Ammon's horn (tissue), 1 donor: ENCODE measurements at places on chromosomes 3 and 15.

DNA sequence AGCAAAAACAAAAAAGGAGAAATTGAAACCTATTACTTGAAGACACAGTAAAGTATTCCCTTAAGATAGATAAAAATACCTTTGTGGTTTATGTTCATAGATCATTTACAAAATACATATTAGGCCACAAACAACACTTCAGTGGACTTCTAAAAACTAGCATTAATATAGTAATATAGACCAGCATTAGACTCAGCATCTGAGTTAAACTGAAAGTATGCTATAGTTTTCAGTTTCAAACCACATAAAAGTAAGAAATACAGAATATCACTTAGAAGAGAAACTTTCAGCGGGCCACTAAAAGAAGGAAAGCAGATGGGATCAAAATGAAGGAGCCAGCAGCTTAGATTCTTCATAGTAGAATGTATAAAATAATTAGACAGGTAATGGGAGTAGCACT is 86.6 kb downstream of the MSL2 start:
- DNase-seq, result no peak

DNA sequence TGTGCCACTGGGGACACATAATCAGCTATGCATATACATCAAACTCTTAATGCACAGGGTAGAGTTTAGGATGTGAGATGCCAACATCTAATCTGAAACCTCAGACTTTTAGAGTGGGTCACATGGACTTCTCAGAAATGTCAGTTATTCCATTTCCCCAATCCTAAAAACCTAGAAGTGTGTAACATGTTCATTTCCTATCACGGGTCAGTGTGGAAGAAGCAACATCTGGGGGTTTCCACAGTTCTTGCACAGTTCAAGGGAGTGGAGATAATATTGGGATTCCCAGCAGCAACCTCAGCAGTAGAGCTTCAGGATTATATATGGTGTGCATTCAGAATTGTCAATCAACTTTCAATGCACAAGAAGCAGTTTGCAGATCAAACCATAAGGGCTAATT is 44.4 kb upstream of the SPRED1 start:
- no peak for DNase-seq

GRCh38 chr3:159059395-159059794 is 257.5 kb downstream of the MFSD1 start:
- DNase-seq, result no peak

DNA sequence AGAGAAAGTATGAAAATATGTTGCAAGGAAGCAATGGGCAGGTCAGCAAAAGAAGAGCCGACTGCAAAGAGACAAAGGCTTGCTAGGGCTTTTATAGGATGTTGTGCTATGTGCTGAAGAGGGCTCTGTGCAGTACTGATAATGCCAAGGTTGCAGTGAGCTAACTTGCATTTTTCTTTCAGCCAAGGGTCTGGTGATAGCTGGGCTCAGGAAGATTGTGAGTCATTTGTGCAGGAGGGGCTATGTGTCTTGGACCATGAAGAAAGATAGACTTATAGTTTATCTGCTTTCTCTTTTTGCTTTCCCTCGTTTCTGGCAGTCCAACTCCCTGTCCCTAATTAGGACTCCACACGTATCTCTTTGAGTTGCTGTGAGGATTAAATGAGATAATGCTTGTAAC is 64.5 kb upstream of the LRIG1 start:
- no peak for DNase-seq

- DNase-seq, result no peak
Observed at GRCh38 chr15:88535100-88535499, 11.4 kb downstream of the DET1 start.

GRCh38 chr3:186529201-186529999 is 14.8 kb downstream of the CRYGS start:
- peak; percentile 55 for DNase-seq

DNA sequence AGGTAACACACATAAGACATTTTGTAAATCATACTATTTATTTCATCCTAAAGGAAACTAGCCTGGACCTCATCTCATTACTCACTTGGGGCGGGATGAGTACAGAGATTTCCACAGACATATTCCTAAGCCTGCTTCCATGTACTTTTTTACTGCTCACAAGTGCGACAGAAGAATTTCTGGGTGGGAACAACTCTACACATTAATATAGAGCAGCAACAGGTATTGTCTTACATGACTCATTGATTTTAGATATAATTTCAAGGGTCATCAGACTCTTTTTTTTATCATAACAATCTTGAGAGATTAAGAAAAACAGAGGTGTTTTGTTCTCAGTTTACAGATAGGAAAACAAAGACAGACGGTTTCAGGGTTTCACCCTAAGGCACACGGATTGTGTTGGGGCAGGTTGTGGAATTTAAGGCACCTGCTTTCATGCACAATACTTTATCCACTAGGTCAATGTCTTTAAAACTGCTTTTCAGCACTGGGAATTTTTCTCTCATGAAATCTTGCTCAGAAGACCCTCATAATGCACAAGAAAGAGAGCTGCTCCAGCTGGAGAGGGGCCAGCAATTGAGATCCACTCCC is 186.7 kb upstream of the CDIN1 start:
- DNase-seq, result no peak

DNA sequence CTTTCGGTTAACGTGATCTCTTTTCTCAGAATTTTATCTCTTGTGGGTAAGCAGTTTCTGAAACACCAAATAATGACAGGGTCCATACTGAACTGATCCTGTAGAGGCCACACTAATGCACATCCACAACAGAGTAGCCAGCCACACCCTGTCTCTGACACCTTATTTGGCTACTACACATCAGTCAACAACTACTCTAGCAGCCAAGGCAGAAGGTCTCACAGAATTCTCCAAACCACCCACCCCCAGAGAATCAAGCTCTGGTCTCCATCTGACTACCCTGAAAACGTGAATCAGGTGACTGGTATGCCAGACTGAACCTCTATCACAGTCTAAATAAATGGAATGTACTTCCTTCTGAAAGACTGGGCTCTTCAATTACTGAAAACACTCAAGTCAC is 38.0 kb downstream of the EDC3 start:
- no peak for DNase-seq

- no peak for DNase-seq
Observed at GRCh38 chr3:71127052-71127831, 456.3 kb downstream of the FOXP1 start.

DNA sequence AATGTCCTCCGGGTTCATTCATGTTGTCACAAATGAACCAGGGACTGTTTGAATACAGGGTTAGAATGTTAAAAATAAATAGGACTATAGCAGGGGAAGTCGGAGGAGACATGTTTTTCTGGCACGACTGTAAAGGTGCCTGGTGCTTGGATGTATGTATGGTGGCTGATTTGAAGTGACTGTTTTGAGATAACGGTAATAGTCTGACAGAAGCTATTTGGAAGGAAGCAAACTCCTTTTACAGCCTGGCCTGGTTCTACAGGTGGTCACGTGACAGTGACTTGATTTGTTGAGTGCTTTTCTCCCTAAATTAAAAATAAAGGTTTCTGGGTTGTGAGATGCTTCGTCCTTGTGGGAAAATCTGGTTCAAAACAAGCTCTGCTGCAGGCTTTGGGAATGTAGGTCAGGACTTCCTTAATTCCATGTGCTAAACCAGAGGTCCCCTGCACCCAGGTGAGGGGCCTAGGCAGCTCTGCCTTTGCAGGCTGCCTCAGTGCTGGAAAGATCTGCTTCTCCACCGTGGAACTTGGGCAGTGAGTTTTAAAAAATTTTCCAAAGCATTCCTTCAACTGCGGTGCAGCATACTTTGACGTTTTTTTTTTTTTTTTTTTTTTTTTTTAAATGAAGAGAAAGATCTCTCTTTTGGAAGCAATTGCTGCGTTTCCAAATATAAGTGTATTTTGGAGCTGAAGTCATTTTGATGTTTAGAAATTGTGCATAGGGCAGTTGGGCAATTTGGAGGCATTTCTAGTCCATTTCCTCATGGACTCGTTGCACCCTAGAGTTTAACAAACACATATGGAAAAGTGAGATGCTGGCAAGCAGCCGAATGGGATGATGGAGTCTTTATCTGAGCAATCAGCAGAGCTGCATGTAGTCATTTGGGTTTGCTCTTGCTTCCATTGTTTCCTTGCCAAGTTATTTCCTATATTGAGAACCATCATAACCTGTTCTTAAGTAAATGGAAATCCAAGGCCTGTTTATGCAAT is 30.9 kb downstream of the ITPR1 start:
- DNase-seq, result no peak

- DNase-seq, result no peak
Observed at GRCh38 chr3:29100292-29100691, 180.6 kb upstream of the RBMS3 start.

DNA sequence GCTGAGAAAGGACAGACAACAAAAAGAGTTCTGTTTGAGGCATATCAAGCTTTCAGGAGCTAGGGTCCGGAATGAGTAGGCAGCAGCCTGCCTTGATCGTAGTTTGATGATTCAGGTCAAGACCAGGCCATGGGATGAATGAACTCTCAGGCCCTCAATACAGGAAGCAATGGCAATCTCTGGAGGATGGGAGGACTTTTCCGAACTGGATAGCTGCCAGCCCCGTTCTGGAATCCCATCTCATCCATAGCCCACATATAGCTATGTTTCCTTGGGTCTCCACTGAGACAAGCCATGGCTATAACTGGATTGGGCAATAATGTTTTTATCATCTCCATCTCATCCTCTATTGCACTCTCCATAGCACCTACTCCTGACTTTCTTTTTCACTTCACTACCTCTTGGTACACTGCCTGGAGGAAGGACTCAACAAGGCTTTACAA is 12.8 kb downstream of the AHSG start:
- DNase-seq, result no peak

DNA sequence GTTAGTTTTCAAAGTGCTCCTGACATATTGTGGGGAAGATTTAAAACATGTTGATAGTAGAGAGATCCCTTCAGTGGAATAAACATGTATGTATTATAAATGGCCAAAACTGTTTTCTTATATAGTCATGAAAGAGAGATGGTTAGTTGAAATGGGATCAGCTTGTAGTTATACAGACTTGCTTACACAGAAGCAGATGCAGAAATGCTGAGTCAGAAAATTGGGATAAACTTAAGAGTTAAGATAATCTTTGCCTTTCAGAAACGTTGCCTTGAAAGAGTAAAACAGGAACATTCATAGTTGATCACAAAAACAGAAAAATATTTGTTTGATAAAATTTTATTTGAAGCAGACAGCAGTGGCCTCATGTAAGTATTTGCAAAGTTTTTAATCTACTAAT is 433.2 kb upstream of the BCHE start:
- DNase-seq, result no peak

DNA sequence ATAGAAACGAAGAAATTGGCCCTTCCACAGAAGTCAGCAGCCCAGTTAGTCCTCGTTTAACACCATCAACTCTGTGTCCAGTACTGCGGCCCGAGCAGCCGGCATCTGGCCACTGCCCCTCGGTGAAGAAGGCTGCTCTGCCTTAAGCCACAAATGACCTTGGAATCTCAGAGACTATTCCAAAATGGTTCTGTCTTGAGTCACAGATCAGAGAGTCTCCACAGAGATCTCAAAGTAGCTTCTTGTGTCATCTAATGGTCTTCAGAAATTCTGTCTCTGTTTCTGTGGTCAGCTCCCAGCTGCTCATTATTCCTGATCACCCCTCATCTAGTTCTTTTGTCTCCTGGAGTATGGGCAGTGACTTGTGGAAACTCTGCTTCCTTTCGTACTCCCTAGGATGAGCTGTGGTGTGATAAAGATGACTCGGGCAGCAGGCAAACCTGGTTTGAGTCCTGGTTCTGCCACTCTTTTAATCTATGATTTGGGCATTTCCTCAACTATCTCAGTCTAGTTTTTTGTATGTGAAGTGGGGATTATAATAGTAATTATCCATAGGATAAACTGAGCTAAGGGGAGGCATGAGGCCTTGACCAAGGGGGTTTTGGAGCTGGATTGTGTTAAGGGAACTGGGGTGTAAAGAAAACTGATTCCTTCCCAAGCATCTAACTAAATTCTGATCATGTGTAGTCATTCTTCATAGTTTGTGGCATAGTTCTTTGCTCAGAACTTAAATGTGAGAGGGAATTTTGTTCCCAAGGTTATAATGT is 22.6 kb downstream of the CRTC3 start:
- DNase-seq, result no peak

GRCh38 chr15:45863881-45864580 is 229.2 kb downstream of the SQOR start:
- DNase-seq, result no peak

- DNase-seq, result no peak
Observed at GRCh38 chr3:66492071-66492470, 8.8 kb downstream of the LRIG1 start.

DNA sequence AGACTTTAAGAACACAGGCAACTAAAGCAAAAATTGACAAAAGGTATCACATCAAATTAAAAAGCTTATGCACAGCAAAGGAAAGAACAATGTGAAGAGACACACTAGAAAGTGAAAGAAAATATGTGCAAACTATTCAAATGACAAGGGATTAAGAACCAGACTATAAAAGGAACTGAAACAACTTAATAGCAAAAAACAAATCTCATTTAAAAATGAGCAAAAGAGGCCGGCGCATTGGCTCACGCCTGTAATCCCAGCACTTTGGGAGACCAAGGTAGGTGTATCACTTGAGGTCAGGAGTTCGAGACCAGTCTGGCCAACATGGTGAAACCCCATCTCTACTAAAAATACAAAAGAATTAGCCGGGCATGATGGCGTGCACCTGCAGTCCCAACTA is 14.4 kb downstream of the NGLY1 start:
- no peak for DNase-seq

DNA sequence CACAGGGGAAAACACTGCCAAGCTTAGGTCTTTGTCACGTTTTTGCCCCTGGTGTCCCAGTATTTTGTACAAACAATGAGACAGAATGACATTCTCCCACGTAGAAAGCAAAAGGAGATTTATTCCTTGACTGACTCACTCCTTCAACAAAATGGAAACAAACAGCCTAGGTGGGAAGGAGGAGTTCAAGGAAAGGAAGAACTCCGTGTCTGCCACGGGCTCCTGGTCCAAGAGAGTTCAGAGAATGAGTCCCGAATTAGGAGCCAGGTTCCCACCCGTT is 8.1 kb downstream of the TLE3 start:
- DNase-seq, result no peak

DNA sequence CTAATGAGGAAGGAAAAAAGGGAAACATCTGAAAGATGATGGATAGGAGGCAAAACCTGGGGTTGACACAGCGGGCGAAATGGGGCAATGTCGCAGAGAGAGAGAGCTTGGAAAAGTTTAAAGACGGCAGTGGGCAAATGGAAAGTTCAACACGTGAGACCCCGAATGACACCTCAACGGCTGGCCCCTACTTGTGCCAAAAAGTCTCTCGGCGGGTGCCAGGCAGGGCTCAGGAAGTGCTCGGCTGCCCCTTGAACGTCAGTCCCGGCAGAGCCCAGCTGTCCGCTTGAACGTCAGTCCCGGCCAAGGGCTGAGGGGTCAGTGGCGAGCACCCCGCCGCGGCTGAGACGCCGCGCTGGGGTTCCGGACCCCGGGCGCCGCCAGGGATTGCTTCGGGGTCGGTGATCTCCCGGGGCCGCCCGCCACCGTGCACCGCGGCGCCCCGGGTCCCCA is 658 bp downstream of the EOGT start:
- peak; percentile 43 for DNase-seq

DNA sequence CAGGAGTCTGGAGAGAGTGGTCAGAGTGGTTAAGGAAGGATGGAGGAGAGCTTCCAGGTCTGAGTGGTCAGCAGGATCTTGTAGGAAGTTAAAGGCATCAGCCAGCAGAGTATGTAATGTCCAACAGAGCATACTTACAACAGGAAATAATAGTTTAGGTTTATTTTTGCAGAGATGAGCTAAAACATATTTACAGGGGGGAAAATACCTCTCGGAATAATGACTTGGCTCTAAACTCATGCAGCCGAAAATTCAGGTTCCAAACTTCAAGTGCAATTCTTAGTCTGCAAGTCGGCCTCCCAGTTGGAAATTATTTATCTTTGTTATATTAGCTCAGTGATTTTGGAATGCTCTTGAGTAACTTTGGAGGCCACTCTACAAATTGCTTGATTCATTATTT is 385.0 kb upstream of the C2CD4B start:
- no peak for DNase-seq
